ENCODE measurements at places on chromosomes 1 and 21.

- DNase-seq = no peak
Observed at GRCh38 chr1:41414716-41415306, 53.6 kb downstream of the FOXO6 start.

DNA sequence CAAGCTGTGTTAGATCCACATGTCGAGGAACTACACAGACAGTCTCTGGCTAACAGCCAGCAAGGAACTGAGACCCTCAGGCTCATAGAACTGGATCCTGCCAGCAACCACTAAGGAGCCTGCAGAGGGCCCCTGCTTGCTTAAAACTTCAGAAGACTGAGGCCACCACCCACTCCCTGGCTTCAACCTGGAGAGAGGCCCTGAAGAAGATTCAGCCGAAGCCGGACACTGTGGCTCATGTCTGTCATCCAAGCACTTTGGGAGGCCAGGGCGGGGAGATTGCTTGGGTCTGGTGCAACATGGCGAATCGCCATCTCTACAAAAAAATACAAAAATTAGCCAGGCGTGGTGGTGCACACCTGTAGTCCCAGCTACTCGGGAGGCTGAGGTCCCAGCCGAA lies 92.6 kb upstream of the TMPRSS2 start:
- DNase-seq = no peak

DNA sequence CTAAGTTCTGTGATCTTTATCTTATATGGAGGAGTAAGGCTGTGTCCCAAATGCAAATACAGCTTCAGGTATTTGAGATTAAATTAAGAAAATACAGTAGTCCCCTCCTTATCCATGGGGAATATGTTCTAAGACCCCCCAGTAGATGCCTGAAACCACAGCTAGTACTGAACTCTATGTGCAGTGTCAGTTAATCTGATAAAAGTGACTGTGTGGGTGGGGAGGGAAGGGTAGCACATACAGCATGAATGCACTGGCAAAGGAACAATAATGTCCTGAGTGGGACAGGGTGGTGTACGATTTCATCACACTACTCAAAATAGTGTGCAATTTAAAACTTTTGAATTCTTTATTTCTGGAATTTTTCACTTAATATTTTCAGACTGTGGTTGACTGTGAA lies 83.1 kb downstream of the HS2ST1 start:
- DNase-seq = no peak

GRCh38 chr21:27519361-27519760 lies 552.5 kb upstream of the ADAMTS5 start:
- DNase-seq = no peak

GRCh38 chr21:45474323-45474950 lies 67.8 kb downstream of the SLC19A1 start:
- no peak for DNase-seq

DNA sequence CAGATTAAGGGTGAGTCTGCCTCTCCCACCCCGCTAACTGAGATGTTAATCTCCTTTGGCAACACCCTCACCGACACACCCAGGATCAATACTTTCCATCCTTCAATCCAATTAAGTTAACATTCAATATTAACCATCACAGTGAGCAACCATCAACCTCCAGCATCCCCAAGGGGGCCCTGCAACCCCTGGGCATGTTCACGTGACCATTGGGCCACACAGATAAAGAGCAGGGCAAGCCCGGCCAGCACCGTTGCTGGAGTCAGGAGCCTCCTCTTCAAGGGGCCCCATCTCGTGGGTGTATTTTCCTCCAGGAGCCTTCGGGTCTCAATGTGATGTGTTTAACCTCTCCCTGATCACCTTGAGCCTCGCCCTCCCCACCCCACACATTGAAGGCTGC lies 8.0 kb upstream of the GPR157 start:
- no peak for DNase-seq

- no peak for DNase-seq
Observed at GRCh38 chr1:201229771-201230635, 39.4 kb downstream of the IGFN1 start.

- DNase-seq = no peak
Observed at GRCh38 chr1:59601811-59602210, 212.9 kb upstream of the HOOK1 start.

DNA sequence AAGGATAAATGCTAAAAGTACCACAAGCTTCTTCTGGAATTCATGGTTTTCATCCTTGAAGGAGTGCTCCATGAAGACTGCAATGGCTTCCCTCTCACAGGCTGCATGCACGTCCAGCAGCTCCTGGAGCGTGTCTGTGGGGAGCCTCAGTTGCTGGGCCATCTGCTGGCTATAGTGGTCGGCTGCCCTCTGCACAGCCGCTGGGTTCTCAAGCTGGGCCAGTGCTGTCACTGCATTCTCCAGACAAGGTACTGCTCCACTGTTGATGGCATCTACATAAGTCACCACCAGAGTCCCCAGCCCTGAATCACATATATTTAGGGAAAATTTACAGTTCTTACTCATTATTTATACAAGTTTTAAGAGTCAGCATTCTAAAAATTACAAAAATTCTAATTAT lies 8.7 kb downstream of the GBP4 start:
- no peak for DNase-seq

GRCh38 chr1:98406352-98407088 lies 255.0 kb upstream of the SNX7 start:
- DNase-seq = no peak

DNA sequence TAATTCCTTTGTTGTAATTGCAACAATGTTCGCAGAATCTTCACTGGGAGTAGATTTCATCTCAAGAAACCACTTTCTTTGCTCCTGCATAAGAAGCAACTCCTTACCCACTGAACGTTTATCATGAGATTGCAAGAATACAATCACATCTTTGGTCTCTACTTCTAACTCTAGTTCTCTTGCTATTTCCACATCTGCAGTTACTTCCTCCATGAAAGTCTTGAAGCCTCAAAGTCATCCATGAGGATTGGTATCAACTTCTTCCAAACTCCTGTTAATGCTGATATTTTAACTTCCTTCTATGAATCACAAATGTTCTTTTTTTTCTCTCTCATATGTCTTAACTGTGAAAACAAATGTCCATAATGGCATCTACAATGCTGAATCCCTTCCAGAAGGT lies 118.6 kb upstream of the RAB4A start:
- DNase-seq = no peak

GRCh38 chr21:33128538-33128937 lies 58.6 kb downstream of the OLIG1 start:
- no peak for DNase-seq

GRCh38 chr1:16956775-16957174 lies 23.6 kb downstream of the MFAP2 start:
- no peak for DNase-seq

GRCh38 chr21:16563116-16563515 lies 833.3 kb downstream of the USP25 start:
- DNase-seq = no peak

- no peak for DNase-seq
Observed at GRCh38 chr1:147089457-147089856, 82.8 kb downstream of the PRKAB2 start.

GRCh38 chr1:207839083-207839413 lies 71.9 kb downstream of the CD34 start:
- DNase-seq = no peak

DNA sequence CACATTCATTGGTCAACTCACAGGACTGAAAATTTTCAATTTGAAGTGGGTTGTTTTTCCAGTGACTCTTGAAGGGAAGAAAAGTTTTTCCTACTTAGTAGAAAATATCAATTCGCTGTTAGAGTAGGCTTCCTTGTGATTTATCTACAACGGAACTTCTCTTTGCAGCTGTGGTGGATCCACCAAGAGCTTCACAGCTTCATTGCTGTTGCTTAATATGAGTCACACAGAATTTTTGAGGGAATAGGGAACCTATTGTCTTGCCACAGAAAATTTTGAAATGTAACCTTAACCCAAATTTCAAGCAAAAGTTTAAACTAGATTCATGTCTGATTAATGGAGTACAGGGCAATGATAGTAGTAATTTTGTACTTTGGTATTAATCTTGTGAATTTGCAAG lies 58.4 kb upstream of the IFI44L start:
- DNase-seq = no peak

GRCh38 chr1:54979327-54979891 lies 1.0 kb upstream of the TMEM61 start:
- DNase-seq = no peak

DNA sequence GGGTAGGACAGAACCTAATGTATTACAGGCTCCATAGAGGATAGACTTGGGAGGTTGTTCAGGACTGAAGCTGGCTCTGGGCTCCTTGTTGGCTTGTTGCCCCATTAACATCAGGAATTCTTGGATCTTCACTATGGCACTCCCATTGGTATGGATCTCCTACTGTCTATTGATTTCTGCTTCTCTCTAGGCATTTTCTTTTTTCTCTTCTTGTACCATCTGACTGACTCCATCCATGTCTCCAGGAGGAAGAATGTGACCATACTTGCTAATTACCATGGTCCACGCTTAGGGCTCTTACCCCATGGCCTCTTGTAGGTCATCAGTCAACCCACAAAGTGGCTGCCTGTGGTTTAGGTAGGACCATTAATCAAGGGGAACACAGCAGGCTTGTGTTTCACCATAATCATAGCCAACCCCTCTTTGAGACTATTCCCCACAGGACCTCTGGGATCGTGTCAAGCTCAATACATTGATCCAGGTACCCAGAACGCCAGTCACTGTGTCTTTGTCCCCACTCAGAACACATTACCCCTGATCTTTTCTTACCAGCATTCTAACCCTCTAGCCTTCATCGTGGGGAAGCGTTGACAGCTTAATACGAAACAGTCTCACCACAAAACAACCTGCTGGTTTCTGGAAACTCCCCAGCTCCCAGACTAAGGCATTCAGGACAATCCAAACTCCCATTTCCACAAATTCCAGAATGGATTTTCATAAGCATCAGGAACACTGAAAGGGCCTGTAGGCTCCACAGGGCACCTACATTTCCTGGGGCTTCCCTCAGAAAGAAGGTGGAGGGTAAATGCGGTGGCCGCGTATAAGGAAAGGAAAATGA lies 97.1 kb downstream of the ETS2 start:
- DNase-seq = no peak

DNA sequence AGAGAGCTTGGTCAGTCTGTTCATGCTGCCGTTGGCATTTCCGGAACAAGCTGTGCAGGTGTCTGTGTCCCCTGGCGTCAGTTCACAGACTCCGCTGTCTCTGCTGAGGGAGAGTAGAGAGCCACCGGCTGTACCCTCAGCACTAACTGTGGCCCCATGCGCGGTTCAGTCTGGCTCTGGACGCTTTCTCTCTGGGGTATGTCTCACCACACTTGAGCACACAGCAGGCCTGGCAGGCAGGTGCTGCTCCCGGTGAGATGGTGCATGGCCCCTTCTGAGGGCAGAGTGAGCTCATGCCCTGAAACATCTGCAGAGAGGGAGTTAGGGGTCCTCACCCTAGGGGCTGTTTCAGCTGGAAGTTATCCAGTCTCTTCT lies 60.0 kb upstream of the TLR5 start:
- no peak for DNase-seq

GRCh38 chr1:114003431-114003830 lies 24.2 kb downstream of the OLFML3 start:
- DNase-seq = no peak

DNA sequence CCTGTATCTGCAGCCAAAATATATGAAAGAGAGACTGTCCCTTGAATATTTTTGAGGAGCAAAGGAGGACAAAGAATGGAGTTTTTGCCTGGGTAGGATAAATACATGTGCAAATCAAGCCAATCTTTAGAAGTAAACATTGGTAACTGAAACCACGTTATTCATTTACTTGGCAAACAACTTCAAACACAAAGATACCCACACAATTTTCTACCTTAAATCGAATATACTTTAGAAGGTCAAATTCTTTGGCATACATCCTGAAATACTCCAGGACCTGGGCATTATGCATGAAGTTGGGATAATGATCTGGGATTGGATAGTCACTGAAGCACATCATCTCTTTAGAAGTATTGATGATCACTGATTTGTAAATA lies 9.6 kb downstream of the FMO5 start:
- DNase-seq = no peak

GRCh38 chr1:20730690-20731056 lies 1.8 kb downstream of the SH2D5 start:
- no peak for DNase-seq

DNA sequence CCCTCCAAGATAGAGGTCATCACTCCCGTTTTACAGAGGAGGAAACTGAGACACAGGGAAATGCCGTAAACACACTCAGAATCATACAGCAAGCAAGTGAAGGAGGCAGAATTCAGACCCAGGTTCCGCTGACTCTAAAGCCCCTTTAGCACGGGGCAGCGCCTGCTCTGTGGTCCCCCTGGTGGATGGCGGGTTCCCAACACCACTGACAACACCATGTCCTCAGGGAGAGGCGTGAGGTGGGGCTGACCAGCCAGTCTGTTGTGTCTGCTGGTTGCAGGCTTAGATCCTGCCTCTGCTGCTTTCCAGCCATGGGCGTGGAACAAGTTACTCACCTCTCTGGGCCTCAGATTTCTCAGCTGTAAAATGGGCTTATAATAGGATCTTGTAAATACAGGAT lies 617.3 kb downstream of the MATN1 start:
- no peak for DNase-seq

GRCh38 chr21:22609802-22610201 lies 1611.6 kb downstream of the NCAM2 start:
- no peak for DNase-seq

- no peak for DNase-seq
Observed at GRCh38 chr1:209510063-209510462, 73.5 kb upstream of the CAMK1G start.

DNA sequence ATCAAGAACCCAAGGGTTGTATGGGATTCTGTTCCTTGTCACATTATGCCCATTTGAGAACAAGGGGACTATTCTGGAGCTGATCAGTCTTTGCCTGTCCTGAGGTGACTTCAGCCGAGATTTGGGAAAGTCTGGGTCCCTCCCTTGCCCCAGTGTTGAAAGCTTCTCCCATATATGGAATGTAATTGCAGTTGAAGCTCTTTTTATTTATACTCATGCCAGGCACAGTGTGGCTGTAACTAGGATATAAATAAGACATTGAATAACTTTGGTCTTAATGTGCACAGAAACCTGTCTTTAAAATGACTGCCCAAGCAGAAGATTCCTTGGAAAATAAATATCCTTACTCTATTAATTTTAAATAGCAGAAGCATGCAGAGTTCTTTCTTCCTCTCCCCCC lies 15.2 kb downstream of the AKNAD1 start:
- DNase-seq = no peak

DNA sequence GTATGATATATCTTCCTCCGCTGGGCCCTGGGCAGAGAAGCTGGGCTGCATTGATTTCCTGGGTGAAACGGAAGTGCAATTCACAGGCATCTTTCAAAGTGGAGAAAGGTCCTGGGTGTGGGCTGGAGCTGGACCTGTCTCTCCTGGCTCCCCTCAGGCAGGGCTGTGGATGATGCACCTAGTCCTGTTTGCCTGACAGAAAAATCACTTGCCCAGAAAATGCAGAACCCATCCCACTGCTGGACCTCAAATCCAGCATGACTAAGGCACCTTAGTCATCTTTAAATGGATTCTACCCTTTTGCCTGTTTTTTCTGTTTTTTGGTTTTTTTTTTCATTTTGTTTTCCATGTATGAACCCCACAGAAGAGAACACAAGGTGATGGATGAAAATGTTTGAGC lies 49.7 kb downstream of the MYSM1 start:
- DNase-seq = no peak
